ENCODE measurements at places on chromosomes 7 and 10.

- no peak for DNase-seq
Measured at GRCh38 chr7:40645197-40645596, 510.4 kb downstream of the SUGCT start.

- DNase-seq = no peak
Measured at GRCh38 chr10:113042868-113043267, 92.8 kb downstream of the TCF7L2 start.

DNA sequence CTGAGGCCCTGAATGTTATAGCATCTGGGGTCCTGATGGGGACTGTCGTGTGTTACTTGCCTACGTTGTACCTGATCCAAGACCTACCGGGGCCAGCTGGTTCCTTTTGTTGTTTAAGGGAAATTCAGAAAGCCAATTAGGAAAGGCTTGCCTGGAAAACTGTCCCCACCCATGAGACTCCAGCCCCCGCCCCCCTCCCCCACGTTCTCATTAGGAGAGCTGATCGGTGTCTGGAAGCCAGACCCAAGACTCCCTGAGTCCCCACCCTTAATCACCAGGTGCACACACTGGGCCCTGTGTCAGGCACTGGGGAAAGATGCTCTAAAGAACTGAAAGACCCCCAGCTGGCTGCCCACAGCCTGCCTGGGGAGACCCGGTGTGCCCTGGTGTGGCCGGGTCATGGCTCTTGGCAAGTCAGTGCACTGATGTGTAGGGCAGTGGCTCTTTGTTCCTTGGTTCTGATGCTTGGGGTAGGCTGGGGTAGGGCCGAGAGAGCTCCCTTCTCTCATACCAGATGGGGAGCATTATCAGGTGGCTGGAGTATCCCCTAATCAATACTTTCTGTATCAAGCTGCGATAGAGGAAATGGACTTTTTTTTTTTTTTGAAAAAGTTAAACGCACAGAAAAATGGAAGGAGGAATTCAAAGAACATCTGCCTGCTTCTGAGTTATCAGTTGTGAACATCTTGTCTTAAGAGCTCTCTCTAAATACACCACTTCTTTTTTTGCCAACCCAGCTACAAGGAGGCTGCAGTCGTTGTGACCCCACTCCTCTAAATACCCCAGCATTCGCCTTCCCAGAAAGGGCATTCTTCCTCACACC lies 16.9 kb downstream of the TSPAN15 start:
- no peak for DNase-seq

DNA sequence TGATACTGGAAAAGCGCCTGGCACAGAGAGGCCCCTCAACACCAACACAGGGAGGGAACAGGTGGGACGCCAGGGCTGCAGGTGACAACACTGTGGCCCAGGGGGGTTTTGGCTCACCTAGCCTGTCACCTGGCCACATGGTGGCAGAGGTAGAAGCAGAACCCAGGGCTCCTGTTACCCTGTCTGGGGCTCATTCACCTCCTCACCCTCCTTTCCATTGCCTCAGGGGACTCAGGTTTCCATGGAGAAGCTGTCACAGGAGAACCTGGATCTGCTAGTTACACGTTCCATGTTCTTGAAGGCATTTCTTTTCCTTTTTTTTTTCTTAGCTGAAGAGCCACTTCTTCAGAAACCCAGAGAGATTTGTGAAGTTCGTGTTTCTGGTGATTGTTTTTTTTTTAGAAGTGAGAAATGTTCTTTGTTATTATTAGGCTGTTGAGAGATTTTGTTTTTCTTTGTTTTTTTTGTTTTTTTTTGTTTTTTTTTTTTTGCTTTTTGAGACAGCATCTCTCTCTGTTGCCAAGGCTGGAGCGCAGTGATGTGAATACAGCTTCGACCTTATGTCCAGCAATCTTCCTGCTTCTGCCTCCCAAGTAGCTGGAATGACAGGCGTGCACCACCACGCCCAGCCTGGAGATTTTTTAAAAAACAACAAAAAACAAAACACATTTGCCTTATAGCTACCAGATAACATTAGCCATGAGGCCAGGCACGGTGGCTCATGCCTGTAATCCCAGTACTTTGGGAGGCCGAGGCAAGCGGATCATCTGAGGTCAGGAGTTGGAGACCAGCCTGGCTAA lies 16.0 kb downstream of the DENND2A start:
- no peak for DNase-seq

GRCh38 chr7:100472854-100473499 lies 6.0 kb downstream of the TSC22D4 start:
- no peak for DNase-seq

GRCh38 chr10:132449051-132449810 lies 52.2 kb downstream of the PWWP2B start:
- DNase-seq = no peak

GRCh38 chr10:25843551-25844170 lies 90.4 kb upstream of the MYO3A start:
- no peak for DNase-seq

- DNase-seq = no peak
Measured at GRCh38 chr7:19815546-19815945, 42.1 kb upstream of the TMEM196 start.

GRCh38 chr7:155806096-155806871 lies 6.0 kb downstream of the SHH start:
- DNase-seq = no peak

DNA sequence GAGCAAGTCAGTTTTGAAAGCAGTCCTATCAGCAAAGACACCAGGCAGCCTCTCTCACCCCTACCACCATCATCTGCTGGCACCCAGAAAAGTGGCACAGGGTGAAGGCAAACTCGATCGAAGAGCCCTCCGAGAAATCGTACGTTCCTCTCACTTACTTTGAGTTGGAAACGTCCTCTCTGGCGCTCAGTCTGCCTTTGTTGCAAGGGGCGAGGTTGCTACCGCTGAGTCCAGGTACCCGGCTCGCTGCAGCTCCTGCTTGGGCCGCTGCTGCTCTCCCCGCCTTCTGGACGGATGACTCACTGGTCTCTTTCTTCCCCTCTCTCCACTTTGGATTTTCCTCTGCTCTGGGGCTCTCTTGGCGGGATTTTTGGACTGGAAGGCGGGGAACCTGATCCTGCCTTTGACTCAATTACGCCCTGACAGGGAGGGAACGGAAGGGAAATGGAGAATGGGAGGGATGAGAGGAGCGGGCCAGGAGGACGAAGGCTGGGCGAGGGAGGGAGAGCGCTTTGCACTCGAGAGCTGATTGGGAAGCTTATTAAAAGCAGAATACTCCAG lies at the start of gene PTN:
Gene PTN (minus strand): TSS at position 453 of the 561 bp plus-strand sequence. CDS start 88,760 bp downstream, outside the sequence.
- no peak for DNase-seq

DNA sequence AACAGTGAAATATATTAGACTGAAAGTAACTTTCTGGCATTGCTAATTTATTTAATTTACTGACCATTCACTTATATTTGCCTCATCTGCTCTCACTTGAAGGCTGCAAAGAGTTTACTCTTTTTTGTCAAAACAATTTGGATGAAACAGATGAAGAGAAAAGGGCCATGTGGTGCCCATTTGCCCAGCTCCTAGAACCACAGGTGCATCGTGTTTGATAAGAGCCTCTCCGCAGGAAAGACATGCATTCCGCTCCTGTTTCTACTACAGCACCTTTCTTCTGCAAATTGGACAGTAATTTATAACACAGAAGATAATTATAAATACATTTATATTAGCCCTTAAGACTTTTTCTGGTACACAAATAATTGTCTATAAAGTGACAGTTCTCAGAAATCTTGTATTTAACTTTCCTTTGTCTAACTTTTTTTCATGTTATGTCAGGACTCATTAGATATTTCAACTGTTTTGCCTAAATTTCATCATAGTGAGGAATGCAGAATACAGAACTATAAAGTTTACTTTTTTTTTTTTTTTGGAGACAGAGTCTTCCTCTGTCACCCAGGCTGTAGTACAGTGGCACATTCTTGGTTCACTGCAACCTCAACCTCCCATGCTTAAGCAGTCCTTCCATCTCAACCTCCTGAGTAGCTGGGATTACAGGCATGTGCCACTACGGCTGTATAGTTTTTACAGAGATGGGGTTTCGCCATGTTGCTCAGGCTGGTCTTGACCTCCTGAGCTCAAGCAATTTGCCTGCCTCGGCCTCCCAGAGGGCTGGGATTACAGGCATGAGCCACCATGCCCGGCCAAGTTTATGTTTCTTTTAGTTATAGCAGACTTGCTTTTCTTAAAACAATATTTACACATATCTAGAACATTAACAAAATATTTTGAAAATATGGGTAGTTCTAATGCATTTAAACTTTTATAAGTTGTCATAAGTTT lies 869 bp downstream of the LAMB4 start:
- no peak for DNase-seq

DNA sequence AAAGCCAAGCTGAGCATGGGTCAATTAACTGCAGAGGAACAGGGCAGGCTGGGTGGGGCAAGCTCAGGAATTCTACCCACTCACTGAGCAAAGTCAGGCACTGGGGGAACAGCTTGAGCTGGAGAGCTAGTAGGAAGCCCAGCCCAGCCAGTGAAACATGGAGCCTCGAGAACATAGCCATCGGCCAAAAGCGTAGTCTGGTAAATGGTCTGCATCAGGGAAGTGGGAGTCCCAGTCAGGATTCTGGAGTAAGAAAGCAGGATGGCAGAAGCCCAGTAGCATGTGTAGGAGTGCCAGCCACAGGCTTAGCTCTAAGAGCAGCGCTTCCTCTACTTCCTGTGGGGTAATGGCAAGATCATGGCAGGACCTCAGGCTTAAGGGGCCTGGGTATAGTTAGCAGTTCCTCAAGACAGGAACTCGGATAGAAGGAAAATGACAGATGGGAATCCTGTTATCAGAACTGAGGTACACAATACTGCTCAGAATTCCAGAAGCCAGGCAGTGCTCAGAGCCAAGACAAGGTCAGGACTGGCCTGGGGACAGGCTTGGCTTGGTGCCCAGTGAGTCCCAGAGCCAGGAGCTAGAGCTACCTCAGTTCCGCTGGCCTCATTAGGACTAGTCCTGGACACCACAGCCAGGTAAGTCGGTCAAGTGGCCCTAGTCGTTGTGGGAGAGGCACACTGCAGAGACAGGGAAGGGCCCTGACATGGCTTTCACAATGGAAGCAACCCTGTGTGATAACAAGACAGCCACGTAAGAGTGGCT lies 65.4 kb upstream of the MXI1 start:
- no peak for DNase-seq

DNA sequence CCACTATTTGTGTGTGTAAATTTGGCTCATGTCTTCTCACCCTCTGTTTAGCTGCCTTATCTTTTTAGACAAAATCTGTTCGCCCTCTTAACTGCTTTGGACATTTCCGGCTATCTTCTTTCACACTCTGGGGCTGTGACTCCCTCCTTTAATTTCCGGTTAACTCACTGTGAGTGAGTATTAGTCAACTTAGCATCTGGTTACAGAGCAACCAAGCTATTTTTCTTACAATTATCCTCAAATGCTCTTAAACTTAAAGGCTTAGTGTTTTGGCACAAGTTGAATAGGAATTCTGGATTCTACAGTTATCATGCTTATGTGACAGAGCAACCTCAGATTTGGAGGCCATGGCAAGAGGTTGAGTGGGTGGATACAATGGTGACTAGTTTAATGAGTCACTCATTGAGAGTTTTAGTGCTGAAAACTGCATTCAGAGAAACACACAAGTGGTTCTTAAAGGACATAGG lies 177.6 kb upstream of the SEMA3A start:
- DNase-seq = no peak

GRCh38 chr7:114414156-114415063 lies at the start of gene FOXP2:
Gene FOXP2, plus strand, starts transcription at chr7:114414815. Its CDS starts 11,697 bp downstream, at chr7:114426512.
- no peak for DNase-seq

DNA sequence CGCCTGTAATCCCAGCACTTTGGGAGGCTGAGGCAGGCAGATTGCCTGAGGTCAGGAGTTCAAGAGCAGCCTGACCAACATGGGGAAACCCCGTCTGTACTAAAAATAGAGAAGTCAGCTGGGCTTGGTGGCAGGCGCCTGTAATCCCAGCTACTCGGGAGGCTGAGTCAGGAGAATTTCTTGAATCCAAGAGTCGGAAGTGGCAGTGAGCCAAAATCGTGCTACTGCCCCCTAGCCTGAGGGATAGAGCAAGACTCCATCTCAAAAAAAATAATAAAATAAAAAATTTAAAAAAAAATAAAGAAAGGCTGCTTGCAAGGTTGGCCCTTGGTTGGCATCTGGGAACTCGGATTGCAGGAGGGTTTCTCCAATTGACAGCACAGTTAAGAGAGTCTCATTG lies 221.6 kb downstream of the DGKI start:
- DNase-seq = no peak

- no peak for DNase-seq
Measured at GRCh38 chr7:44379366-44380188, 54.2 kb upstream of the CAMK2B start.

- no peak for DNase-seq
Measured at GRCh38 chr7:101717628-101718357, 88.7 kb upstream of the MYL10 start.

DNA sequence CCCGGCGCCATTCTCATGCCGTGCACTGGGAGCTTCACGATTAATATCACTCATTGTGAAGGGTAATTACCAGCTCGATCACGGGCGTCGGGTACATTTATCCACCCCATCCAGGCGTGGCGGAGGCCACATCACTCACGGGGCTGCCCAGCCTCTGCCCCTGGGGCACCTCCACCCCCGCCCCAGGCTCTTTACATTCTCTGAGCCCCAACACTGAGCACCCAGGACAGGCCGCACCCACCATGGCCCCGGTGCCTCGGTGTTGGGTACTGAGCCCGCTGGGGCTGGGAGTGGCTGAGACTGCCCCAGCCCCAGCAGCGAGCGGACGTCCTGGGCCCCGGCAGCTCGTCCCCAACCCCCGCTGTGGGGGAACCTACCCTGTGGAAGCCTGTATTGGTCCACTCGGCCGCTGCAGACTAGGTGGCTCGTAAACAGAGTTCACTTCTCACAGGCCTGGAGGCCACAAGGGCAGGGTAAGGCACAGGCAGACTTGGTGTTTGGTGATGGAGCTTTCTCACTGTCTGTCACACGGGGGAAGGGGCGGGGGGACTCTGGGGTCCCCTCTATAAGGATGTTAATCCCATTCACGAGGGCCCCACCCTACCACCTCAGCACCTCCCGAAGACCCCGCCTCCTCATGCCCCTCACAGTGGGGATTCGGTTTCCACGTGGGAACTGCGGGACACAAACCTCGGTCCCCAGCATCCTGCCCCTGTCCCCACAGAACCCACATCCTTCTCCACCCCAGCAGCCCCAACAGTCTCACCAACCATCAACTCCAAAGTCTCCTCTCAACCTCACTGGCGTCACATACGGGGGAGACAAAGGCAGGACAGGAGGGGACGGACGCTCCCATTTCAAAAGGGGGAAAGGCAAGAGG lies 184.1 kb downstream of the ELFN1 start:
- DNase-seq = peak; percentile 36

GRCh38 chr7:131284702-131285419 lies 42.8 kb upstream of the MKLN1 start:
- no peak for DNase-seq

- no peak for DNase-seq
Measured at GRCh38 chr10:124381011-124381611, 37.6 kb downstream of the OAT start.

GRCh38 chr7:12761691-12762090 lies 74.3 kb downstream of the ARL4A start:
- DNase-seq = no peak

- DNase-seq = no peak
Measured at GRCh38 chr10:77348082-77348481, 289.5 kb downstream of the KCNMA1 start.

- DNase-seq = no peak
Measured at GRCh38 chr10:17474595-17475323, 20.4 kb upstream of the ST8SIA6 start.
